ENCODE measurements at places on chromosomes 11 and 22.

GRCh38 chr11:119924017-119924416 lies 195.0 kb upstream of the NECTIN1 start:
- no peak for DNase-seq

DNA sequence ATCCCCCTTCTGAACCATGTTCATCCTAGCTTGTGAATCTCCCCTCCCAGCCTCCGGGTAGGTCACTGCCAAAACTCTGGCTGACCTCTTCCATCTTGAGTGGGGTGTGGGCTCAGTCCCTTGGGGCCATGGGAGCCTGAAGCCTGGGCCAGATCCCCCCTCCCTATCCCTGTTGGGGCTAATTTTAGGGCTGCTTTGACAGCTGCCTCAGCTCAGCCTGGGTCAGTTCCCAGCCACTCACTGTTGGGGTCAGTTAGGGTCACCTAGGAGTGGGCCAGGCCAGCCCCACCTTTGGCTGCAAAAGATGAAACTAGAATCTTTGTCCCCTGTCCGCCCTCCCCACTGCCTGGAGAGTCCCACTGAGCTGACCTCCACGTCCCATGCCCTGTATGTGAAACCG lies 29.8 kb upstream of the P2RY2 start:
- DNase-seq, result no peak

- no peak for DNase-seq
These were observed 133.1 kb upstream of the HSD17B12 start for GRCh38 chr11:43547430-43547831.

DNA sequence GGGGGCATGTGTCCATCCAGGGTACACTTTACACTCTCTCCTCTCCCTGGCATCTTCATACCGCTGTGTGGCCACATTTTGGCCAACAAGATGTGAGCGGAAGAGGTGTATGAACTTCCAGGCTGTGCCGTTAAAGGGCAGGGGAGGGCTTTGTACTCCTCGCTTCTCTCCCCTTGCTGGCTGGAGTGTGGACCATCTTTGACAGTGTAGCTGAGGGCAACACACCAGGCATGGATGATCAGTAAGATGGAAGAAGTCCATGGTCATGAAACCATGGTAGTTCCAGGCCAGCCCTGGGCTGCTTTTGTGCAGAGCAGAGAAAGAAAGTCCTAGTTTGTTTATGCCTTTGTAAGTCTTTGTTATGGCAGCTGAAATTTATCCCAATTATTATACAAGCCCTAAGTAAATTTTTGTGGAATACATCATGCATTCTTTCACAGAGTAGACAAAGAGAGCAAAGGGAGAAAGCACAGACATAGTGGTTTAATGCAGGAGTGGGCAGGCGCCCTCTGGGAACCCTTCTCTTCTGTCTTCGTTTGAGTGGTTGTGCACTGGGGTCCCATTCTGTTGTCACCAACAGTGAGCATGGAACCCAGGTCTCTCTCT lies 70.4 kb downstream of the FBXO7 start:
- DNase-seq, result no peak

DNA sequence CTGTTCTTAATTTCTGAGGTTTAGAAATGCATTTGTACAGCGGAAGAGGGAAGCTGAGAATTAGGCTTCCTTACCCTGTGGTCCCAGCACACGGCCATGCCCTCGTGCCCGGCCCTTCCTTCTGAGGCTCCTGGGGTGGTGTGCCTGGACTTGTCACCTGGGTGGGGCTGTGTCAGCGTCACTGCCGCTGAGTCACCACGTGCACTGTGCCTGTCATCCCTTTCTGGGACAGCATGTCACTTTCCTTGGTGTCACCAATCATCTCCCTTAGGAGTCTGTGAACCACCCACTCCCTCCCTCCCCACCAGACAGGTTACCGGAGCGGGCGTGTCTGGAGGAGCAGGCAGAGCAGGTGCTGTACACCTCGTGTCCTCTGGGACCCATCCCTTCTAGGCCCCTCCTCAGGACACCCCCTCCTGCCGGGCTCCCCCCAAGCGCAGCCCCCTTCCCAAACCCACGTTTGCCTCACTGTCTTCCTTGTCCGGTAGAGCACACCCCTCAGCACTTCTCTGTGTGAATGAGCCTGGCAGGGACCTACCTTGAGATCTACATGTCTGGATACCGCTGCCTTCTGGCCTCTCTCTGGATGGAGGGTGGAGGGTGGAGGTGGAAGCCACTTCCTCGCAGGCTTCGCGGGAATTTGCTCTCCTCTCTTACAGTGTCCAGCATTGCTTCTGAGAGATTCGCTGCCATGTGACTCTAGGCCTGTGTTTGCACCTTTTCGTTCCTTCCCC lies 367.6 kb downstream of the TBC1D22A start:
- DNase-seq, result no peak

DNA sequence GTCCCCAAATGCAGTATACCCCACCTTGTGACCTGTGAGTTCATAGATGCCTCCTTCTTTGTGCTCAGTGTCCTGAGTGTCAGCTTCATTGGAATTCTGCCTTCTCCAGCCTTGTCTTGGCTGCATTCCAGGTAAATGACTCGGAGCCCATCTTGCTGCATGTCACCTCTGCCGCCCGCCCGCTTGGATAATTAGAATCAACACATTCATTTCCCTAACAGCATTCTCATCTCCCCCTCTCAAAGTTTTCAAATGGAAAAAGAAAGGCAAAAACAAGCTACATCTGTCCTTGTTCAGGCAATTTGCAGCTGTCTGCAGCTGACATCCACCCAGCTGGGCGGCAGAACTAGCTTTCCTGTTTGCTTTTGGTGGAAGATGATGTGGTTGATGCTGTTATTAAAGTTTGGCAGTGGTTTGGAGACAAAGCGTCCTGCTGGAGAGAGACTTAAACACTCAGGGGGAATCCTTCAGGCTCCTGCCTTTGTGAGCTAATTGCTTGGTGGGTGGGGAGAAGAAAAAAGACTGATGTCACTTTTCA lies 198.8 kb upstream of the SEZ6L start:
- no peak for DNase-seq

DNA sequence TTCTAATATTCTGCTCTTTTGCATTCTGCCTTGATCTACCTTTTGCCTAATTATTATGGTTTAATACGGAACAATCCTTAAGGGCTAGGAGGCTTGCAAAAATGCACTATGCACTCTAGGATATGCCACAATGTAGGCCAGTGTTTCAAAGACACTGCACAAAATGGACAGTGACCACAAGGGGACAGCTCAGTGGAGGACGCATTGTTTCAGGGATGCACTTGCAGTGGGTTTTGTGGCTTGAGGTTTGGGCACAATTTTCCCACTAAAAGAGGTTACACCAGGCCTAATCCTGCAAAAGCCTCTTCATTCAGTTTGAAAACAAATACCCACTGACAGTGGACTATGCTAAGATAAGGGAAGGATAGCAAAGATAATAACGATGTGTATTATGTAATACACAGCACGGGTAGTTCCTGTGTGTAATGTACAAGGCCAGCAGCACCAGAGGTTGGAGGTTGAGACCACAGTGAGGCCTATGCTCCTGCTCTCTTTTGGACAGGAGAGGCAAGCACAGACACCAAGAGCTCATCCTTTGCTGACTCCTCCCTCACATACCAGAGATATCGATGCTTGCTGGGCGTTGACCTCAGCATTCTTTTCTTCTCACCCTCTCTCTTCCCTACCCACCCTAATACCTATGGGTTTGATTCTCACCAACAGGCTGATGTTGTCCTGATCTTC lies 12.7 kb downstream of the MAP6 start:
- DNase-seq, result no peak

DNA sequence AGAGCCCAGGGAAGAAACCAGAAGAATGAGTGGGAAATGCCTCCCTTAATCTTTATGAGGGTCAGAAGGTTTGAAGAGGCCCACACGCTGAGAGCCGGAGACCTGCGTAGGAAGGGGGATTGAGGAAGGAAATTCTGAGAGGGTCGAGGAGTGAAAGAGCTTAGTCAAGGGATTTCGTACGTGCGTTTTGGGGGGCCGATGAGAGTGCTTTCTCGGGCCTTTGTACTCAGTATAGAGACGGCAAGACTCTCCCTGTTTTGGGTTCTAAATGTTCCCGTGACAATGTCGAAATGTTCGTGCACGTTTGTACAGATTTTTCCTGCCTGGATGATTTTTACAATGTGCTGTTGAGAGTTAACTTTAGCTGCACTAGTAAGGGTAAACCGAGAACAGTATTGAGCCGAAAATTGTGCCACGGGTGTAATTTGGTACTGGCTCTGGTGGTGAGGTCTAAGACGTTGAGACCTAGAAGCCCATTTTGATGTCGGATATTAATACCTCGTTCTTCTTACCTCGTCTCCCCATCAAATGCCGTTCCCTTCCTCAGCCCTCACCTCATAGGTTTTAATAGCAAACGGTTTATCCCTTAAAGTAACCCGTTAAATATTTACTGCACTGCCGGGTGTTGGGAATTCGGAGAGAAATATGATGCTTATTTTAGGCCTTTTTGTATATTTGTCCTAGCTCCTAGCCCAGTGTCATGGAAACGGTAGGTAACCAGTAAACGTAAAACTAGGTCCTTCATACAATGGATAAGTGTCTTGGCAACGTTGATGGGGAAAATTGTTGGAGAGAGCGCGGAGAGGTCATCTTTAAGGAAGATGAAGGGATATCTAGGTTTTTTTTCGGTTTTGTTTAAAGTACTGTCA lies 734 bp downstream of the C11orf58 start:
- DNase-seq, result no peak

- DNase-seq, result no peak
These were observed 605.6 kb downstream of the SOX6 start for GRCh38 chr11:15750535-15751308.

GRCh38 chr11:46826310-46827044 lies 19.6 kb downstream of the CKAP5 start:
- peak; percentile 52 for DNase-seq

DNA sequence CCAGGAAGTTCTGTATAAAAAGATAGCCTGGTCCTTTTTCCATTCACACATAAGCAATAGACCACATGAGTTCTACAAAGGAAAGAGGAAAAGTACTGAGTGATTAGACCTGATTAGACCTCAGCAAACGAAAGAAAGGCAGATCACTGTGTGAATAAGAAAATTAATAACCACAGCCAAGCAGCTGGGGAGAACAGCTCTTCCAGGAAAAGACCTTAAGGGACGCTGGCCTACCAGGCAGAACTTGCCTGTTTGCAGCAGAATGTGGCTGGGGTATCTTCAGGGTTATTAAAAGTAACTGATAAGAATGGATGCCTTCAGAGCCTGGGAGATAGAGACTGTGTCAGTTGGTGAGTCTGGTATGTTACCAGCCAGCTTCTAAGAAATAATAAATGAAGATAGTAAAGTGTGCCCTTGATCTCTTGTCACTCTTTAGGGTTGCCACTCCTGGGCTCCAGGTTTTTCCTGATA lies 172.9 kb downstream of the DBX1 start:
- no peak for DNase-seq

DNA sequence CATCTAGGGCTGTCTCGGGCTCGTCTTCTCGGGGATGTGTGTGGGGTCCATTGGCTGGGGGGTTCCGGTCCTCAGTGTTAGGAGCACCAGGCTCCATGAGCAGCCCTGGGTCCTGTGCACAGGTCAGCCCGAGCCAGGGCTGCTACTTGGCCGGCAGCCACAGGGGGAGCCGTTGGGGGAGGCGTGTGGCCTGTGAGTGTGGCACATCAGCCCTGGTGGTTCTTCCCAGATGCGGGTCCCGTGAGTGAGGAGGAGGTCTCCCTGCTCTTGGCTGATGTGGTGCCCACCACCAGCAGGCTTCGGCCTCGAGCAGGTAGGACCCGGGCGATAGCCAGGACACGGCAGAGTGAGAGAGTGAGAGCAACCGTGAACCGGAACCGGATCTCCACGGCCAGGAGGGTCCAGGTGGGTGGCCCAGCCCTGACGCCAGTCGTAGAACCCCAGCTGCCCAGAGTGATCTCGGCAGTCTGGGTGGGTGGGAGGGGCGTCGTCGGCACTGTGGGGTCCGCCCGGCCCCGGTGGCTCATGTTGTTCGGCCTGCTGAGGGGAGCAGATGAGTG lies 18.5 kb downstream of the IRF7 start:
- no peak for DNase-seq

All from activated CD4-positive, CD25-positive, alpha-beta regulatory T cell treated with anti-CD3 and anti-CD28 coated beads, Interleukin-2, amount 50 U/mL, for 16 hours (primary cell).